Renal pelvis (tissue), 12 donors: ENCODE measurements at places on chromosomes 1 and 21. TPM values are rescaled to one million over a fixed set of nuclear protein-coding genes. Genes with fewer than 3 reads are reported as not detected.

- DNase-seq = no peak
Observed at GRCh38 chr1:214570442-214570841, 19.0 kb upstream of the PTPN14 start.

- DNase-seq = no peak
Observed at GRCh38 chr1:227869279-227869842, 53.9 kb downstream of the PRSS38 start.

DNA sequence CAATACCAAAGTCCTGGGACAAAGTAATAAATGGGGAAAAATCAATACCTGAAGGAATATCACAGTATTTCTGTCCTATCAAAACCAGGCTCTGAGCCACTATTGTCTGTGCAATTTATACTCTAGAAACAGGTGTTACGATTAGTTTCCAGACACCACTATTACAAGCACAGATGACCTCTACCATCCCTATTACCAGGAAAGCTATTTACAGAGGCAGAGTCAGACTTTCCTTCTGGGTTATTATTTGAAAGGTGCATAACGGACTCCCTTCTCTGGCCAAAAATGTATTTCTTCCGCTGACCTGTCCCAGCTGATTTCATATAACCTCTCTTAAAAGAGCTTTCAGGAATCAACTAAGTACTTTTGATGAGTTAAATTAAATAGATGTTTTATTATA lies 154.6 kb upstream of the LRRC7 start:
- DNase-seq = no peak

GLUL gene
- polyA plus RNA-seq = 305 TPM

C4BPA gene
- polyA plus RNA-seq = 0.56 TPM

LRRC71 gene
- polyA plus RNA-seq = 1.1 TPM

OR10J1 gene
- not detected for polyA plus RNA-seq
